MV-4-11 (cell line): ENCODE measurements at places on chromosomes 4 and X.

DNA sequence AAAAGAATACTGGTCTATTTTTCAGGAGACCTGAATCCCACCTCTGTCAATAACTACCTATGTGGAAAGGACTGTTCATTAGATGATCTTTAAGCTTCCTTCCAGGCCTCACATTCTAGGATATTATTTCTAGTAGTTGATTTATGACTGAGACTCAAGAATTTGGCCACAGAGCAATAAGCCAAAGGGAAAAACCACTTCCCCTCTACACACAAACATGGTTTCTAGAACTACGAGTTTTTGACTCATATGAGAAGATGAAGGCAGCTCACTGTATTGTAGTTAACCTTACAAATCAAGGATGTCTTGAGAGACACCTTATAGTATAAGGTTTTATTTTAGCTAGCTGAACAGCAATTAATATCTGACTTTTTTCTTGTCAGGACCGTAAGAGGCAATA is 36.9 kb upstream of the GDPD2 start:
- peak; percentile 73 for DNase-seq

- no peak for DNase-seq
These were observed 12.3 kb downstream of the TBCK start for GRCh38 chr4:106303548-106304281.

DNA sequence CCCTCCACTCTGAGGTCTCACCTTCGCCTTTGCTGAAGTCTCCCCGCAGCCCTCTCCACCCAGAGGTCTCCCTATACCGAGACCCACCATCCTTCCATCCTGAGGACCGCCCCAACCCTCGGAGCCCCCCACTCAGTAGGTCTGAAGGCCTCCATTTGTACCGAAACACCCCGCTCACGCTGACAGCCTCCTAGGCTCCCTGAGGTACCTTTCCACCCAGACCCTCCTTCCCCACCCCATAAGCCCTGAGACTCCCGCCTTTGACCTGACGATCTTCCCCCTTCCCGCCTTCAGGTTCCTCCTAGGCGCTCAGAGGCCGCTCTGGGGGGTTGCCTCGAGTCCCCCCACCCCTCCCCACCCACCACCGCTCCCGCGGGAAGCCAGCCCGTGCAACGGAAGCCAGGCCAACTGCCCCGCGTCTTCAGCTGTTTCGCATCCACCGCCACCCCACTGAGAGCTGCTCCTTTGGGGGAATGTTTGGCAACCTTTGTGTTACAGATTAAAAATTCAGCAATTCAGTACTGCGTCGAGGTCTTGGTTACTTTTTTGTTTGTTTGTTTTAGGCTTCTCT is 5.0 kb downstream of the SOD3 start:
- DNase-seq: no peak

DNA sequence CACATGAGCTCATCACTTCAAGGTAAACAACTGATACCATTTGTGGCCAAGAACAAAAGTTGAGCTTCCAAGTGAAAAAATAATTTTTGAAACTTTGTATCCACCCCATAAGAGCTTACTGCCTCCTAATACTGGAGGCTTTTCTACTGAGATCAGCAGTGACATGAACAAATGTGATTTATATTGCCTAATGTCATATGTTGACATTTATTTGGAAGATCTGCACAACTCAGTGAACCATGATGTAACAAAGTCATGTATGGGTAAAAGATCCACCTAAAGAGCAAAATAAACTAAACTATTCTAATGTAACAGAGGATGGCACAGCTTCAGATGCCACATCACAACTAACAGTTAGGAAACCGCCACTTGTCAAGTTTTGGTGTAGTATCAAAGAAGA is 65.8 kb downstream of the AFAP1 start:
- DNase-seq: no peak

DNA sequence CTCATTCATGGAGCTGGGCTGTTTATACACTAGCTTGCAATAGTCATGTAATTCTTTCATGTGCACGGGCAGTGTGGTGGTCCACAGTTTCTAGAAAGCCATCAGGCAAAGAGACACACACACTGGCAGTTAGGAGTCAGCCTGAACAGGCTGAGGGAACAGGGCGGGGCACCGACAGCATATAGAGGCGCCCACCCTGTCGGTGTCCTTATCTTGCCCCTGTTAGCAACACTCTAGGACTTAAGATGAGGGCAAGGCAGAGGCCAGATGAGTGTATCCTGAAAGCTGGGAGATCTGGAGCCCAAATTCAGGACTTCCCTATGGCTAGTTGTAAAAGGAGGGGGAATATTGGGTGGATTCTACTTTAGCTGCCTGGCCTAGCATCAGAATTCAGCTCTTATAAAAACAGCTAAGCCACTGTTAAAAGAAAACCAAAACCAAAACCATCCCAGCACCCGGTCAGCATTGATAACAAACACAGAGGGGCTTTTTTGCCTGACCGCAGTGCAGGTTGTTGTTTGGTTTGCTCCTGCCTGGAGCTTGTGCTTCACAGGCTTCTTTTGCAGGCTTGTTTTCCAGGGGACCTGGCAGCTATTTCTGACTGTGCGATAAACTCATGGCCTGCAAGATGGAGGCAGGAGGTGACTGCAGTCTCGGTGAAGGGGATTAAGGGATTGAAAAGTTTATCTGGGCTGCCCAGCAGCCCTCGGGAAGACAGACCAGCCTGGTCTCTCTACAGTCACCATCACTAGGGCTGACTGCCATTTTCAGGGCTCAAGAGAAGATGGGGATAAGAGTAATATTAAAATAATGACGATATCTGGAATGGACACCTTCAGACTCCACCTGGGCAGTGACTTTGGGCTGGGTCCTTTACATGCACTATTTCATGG is 638.9 kb downstream of the MID1IP1 start:
- no peak for DNase-seq

- no peak for DNase-seq
These were observed 1.4 kb downstream of the L1CAM start for GRCh38 chrX:153884590-153884989.
